ENCODE measurements at places on chromosomes 7 and 10.

DNA sequence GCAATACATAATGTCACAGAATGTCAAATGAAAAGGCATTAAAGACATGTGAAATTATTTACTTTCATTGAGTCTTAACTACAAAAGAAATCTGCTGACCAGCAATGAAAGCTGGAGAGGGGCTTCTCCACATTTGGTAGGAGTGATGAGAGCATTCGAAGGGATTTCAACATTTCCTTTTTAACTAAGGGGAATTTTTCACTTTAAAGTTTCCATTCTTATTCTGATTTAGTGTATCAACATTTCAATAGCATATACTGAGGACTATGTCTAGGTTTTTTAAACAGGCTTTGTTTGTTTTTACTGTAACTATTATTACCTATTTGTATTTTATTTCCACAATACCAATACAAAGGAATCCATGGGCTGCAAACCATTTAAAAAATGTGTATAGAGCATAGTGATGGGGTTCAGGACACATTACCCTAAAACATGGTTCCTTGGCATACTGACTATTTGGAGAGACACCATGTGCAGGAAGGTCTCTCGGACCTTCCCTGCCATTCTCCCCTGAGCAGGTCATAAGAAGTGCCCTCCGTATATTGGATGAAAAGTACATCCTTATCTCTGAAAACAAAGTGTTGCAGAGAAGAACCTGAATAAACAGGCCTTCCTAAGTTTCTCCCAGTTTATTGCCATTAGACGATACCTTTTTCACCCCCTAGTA is 278.7 kb downstream of the DOCK4 start:
- no peak for DNase-seq

DNA sequence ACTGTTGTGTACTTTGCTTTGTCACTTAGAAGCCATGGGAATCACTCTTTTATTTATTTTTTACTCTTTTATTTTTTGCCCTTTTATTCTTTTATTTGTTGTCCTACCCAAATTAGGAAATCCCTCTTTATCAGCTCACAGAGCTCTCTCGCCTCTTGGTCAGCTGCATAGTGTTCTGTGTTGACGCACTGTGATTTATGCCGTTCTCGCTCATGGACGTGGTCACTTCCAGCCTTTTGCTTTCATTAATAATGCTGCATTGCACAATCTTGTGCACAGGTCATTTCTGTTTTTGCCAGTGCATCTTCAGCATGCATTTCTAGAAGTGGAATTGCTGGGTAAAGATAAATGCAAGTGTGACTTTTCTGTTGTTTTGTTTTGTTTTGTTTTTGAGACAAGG is 42.3 kb downstream of the FBH1 start:
- DNase-seq: no peak

GRCh38 chr7:4074994-4075393 is 607.1 kb upstream of the FOXK1 start:
- no peak for DNase-seq

- DNase-seq: no peak
Measured at GRCh38 chr10:35493196-35494118, 111.7 kb upstream of the GJD4 start.

GRCh38 chr7:147909431-147910148 is 681.0 kb upstream of the C7orf33 start:
- no peak for DNase-seq

DNA sequence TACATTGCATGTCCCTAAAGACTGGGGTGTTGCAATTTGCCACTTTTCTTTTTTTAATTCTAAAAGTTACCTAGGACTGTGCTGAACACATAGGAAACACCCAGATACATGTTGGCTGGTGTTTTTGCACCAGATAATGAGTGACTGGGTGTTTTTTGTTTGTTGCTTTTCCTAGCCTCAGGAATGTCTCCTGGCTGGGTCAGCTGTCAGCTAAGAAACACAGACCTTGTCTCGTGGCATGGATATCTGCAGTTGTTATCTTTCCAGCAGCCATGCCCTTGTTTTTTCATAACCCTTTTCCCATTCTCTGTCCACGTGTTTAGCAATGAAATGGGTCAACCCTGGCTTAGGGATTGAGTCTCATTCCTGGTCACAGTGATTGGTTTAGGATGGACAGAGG is 433.9 kb upstream of the ZMIZ1 start:
- no peak for DNase-seq

DNA sequence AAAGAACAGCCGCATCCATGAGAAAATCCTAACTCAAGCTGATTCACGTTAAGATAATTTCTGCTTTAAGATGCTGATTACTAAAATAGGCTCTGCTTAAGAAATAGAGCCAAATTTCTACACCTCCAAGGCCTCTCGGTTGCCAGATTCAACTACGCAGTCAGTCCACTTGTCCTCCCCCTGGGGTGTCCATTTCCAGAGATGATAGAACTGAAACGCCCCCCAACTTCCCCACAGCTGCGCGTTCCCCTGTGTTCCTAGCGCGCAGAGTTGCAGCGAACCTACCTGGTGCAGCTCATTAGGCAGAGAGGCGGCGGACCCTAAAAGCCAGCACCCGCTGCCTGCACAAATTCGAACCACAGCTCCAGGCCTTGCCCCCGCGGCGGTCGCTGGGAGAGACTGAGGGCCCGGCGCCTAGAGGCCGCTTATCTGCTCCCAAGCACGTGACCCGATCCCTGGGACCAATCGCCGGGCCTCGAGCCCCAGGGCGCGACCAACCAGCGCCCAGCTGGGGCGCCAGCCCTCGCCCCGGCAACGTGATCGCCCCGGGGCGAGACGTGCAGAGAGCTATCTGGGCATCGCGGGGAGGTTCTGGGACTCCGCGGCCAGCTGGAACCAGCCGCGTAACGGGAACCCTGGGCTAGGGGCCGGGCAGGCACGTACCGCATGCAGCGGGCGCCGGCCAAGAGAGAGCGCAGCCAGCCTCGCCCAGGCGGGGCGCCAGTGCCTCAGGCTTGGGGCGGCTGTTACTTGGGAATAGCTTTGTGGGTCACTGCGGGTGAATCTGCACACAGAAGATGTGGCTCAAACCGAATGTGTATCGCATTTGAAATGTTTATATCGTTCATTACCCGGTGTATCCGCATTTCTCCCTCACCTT is at the start of gene PPP1R3C:
Gene PPP1R3C (minus strand): TSS at position 401 of the 880 bp plus-strand sequence. CDS start 102 bp downstream, at position 299.
- DNase-seq: peak; percentile 6

All from activated CD4-positive, alpha-beta T cell treated with anti-CD3 and anti-CD28 coated beads, Interleukin-2, amount 50 U/mL, for 1 hour (primary cell).